ENCODE measurements at places on chromosomes 2 and 18.
A peak's percentile ranks its signal among the peaks of the same experiment; 100 is the strongest.

- no peak for DNase-seq
These were observed 1.1 kb upstream of the TAF4B start for GRCh38 chr18:26225022-26225693.

DNA sequence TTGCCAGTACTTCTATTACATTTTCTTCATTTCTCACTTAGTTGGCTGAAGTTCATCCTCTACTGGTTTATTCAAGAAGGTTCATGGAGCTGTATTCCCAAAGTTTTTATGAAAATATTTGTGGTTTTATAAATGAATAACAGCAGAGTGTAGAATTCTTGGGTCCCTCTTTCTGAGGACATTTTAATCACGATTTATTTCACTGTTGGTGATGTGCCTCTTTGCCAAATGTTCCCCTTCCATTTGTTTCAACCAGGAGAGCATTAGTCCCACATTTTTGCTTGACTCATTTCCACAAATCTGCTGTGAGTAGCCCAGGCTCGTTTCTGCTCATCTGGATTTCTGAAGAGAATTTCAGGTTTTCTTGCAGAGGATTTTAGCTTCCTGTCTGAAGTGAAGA is 20.8 kb downstream of the COPS7B start:
- DNase-seq = no peak

DNA sequence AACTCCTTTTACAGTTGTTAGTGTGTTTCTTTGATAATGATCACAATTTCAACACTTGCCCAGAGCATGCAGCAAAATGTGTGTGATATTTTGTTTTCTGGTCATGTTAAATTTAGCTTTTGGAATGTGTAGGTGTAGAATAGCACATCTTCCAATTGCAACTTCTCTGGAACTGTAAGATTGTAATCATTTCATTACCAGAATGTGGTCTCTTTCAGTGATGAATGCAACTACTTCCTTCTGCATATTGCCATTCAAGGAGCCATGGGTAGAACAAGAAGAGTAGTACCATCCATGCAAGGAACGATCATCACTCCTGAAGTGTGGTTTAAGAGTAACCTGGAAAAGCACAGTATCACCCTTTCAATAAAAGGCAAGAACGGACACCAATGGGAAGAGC is 548.8 kb upstream of the ZNF804A start:
- DNase-seq = no peak

GRCh38 chr2:84537251-84537650 is 21.0 kb downstream of the DNAH6 start:
- DNase-seq = no peak

DNA sequence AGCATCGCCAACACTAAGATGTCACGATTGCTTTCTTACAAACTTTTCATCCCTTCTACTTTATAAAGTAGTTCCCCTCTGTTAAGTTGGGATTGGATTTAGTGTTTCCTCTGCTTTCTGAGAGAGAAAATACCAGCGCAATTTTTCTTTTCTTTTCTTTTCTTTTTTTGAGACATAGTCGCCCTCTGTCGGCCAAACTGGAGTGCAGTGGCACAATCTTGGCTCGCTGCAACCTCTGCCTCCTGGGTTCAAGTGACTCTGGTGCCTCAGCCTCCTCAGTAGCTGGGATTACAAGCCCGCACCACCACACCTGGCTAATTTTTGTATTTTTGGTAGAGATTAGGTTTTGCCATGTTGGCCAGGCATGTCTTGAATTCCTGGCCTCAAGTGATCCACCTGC is 9.0 kb downstream of the RELCH start:
- no peak for DNase-seq

DNA sequence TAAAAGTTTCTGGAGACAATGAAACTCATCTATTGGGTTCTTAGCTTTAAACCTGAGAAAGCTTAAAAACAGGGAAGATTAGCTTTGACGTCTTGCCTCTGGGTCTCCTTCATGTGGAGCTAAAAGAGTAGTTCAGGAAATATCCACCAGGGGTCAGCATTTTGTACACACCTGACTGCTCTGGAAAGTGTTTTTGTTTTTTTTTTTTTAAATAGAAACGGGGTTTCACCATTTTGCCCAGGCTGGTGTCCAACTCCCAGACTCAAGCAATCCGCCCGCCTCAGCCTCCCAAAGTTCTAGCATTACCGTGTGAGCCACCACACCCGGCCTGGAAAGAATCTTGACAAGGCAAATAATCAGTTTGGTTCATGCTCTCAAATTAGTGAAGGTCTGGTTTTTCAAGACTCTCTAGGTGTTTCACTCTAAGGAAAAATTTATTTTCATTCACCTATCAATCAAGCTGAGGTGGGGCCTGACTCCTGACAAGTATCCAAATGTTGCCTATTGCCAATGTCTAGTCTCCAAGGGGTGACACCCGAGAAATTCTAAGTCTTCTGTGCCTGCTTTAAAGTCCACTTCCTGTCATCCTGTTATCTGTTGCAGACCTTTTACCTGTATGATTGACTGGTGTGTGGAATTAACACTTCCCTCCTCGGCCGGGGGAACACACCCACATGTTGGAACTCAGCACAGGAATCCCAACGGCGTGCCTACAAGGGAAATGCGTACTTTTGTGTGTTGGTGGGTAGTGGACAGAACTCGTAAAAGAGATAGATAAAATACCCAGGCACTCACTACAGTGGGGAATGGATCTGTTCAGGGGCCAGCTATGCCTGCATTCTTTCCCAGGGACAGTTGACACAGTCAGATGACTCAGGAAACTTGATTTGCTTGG is 11.3 kb downstream of the IL1RN start:
- no peak for DNase-seq

- DNase-seq = no peak
These were observed 1.5 kb downstream of the ODC1 start for GRCh38 chr2:10446631-10447030.

DNA sequence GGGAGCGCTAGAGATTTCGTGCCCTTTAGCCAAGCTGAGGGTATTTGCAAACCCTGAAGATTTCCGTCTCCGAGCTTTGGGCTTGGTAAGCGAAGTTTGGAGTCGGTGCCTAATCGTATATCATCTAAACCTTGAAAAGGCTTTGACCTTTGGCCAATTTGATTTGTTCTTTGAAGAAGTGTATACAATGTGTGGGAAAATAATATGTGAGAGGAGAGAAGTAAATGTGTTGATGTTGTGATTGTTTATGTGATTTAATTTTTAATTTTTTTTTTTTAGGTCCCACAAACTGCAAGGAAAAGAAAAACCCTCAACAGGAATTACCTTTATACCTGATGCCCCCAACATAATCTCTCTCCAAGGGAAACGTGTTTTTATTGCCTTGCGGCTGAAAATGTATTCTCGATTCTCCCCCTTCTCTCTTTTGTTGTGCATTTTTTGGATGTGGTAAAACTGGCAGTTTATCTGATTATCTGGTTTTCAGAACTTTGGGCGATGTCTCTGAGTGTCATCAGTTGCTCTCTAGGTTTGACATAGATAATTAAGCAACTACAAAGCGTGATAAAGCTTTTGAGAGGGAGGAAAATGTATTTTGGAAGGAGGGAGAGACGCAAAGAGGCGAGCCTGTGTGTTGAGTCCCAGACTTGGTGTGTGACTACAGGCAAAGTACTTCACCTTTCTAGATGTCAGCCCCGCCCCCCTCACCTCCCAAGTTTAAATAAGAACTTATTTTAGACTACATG is 912 bp upstream of the FBXO11 start:
- no peak for DNase-seq

GRCh38 chr2:28821295-28821958 is 10.8 kb downstream of the SPDYA start:
- DNase-seq = no peak

DNA sequence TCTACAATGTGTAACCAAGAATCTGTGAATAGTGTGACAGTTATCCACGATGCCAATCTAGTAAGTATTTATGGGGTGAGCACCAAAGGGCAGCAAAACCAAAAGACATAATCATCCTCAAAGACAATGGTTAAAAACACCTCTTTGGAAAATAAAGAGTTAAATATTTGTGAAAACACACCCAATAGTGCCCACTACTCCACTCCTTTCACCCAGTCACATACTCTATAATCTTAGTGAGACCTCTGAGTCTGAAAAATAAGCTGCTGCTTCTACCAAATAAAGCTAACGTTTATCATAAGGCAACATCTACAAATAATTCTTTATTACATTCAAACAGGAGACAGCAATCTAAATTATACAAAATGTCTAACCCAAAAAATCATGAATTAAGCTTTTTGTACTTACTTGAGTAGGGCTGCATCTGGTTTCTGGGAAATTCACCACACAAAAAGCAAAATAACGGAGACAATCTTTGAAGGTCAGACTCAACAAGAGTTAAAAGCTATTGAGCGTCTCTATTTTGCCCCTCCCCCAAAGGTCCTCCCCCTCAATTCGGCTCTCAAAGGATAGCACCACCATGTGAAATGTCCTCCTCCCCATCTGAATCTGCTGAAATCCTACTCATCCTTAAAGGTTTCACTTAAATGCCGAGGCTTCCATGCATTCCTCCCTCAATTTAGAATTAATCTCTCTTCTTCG is 2.0 kb downstream of the RAPH1 start:
- DNase-seq = no peak

GRCh38 chr2:57523304-57523703 is 523.3 kb upstream of the VRK2 start:
- no peak for DNase-seq

- no peak for DNase-seq
These were observed 976.2 kb upstream of the FANCL start for GRCh38 chr2:59217360-59217759.

DNA sequence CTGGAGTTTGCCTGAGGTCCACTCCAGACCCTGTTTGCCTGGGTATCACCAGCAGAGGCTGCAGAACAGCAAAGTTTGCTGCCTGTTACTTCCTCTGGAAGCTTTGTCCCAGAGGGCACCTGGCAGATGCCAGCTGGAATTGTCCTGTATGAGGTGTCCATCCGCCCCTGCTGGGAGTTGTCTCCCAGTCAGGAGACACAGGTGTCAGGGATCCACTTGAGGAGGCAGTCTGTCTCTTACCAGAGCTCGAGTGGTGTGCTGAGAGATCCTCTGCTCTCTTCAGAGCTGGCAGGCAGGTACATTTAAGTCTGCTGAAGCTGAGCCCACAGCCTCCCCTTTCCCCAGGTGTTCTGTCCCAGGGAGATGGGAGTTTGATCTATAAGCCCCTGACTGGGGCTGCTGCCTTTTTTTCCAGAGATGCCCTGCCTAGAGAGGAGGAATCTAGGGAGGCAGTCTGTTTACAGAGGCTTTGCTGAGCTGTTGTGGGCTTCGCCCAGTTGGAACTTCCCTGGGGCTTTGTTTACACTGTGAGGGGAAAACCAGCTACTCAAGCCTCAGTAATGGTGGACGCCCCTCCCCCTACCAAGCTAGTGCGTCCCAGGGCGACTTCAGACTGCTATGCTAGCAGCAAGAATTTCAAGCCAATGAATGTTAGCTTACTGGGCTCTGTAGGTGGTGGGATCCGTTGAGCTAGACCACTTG is 34.7 kb downstream of the TFPI start:
- no peak for DNase-seq

GRCh38 chr2:189545418-189545817 is 35.2 kb downstream of the SLC40A1 start:
- no peak for DNase-seq

- DNase-seq = no peak
These were observed 6.9 kb upstream of the PTPN2 start for GRCh38 chr18:12890964-12891363.

- no peak for DNase-seq
These were observed at the start of gene ST6GAL2 for GRCh38 chr2:106885971-106886915. ST6GAL2 (minus strand) TSS chr2:106886167; CDS start chr2:106843977, 42,190 bp downstream.

- DNase-seq = no peak
These were observed 79.6 kb downstream of the TFCP2L1 start for GRCh38 chr2:121205321-121205942.

GRCh38 chr2:147679191-147679954 is 165.5 kb upstream of the ACVR2A start:
- no peak for DNase-seq

- no peak for DNase-seq
These were observed 542.8 kb downstream of the NRXN1 start for GRCh38 chr2:50489092-50489491.

DNA sequence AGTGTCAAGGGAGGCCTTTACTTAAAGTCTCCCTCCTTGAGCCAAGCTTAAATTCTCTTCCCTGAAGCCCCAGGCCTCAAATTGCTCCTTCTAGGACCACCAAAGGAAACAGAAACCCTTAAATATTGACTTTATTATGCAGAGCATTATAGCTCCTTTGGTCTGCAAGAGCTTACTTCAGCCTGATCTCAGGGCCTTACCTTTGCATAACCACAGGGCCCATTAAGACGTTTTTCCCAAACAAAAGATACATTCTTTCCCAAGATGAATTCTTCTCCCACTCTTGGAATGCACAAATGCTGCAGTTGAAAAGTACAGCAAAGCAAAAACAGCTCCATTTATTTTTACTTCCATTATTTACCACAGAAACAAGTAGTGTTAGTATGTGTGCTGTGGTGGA is 130.8 kb downstream of the B3GNT2 start:
- DNase-seq = no peak

- no peak for DNase-seq
These were observed 54.5 kb downstream of the FAM171B start for GRCh38 chr2:186748354-186748753.

- DNase-seq = no peak
These were observed 20.5 kb downstream of the TMEM18 start for GRCh38 chr2:656676-657075.

DNA sequence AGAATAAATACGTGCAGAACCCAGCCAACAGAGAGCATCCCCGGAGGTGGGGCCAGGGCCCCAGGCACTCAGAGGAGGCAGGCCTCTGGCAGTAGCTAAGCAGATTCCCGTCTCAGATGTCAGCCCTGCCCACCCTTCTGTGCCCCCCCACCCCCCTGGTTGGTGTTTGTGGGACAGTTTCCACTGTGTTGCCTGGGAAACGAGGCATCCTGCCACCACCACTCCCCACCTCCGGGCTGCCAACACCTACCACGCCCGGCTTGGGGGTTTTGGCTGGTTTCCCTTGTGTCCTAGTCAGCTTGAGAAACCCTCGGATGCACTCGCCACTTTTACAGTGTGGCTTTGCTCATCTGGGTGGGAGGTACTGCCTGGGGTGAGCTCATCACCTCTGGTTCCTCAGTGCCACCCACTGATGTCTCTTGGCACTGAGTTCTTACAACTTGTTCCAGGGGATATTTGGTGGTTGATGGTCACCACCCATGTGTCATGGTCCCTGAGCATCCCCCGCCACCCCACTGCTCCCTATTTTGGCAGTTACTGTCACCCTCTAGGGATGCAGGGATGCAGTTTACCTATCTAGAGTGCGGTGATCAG is 72.4 kb upstream of the YWHAQ start:
- peak; percentile 48 for DNase-seq

GRCh38 chr2:85706599-85707296 is 12.6 kb downstream of the GNLY start:
- DNase-seq = no peak

GRCh38 chr18:74806700-74807416 is 209.2 kb downstream of the ZNF407 start:
- DNase-seq = no peak

- DNase-seq = no peak
These were observed 9.6 kb upstream of the ALPK2 start for GRCh38 chr18:58638441-58638840.

- DNase-seq = no peak
These were observed at the start of gene EN1 for GRCh38 chr2:118846953-118847761. EN1 (minus strand) TSS chr2:118847648; CDS start chr2:118847167, 481 bp downstream.

GRCh38 chr2:98821629-98822135 is 90.8 kb upstream of the MGAT4A start:
- no peak for DNase-seq
